Putamen (tissue), 1 donor: ENCODE measurements at places on chromosomes 13 and 19.
A peak's percentile ranks its signal among the peaks of the same experiment; 100 is the strongest.

DNA sequence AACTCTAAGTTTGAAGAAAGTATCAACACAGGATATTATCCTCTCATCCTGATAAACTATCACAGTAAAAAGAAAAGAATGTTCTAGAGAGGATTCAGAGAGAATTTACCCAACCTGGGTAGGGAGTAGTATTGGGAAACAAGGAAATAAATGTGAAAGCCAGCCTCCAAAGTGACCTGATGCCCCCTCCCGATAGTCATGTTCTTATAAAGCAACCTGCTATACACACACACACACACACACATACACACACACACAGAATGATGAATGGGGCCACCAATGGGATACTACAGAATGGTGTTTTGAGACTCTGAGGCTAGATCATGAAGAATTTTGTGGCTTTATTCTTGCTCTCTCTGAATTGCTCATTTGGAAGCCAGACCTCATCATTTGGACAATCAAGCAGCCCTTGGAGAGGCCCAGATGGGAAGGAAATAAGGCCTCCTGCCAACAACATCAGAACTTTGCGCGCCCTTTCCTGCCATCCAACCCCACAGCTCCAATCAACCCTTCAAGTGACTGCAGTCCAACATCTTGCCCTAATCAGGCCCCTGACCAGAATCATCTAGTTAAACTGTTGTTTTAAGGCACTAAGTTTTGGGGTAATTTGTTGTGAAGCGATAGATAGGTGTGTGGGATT lies 807.9 kb upstream of the ARGLU1 start:
- no peak for DNase-seq

GRCh38 chr13:109790086-109790485 lies 3.7 kb upstream of the IRS2 start:
- DNase-seq: no peak

DNA sequence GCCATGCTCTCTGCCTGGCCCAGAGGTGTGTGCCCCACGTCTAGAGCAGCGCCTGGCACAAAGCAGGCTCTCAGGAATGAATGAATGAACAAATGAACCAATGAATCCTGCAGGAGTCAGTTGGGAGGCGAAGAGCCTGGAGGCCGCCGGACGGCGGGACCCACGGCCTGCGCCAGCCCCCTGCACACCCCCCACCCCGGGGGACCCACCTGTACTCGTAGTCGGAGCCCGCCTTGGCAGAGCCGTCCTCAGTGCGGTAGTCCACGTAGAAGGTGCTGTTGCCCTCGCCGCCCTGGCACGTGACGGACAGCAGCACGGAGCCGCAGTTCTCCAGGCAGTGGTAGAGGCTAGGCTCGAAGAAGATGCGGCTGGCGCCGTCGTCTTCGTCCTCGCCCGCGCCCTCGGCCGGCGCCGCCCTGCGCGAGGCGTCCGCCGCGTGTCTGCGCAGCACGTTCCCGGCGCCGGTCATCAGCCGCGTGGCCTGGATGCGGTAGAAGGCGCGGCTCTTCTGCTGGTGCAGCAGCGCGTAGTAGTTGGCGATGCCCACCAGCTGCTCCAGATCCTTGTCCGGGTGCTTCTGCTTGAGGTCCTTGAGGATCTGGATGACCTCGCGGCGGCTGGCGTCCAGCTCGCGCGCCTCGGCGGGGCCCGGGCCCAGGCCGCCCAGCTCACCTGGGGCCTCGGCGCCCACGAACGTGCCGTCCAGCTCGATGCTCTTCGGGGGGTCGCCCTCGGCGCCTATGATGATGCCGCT lies 14.8 kb downstream of the SLC8A2 start:
- DNase-seq: no peak

- peak; percentile 20 for DNase-seq
These were observed 39.6 kb downstream of the ZNRF4 start for GRCh38 chr19:5494773-5495172.

- no peak for DNase-seq
These were observed 10.2 kb downstream of the DPP9 start for GRCh38 chr19:4713384-4713951.
